Motor neuron (in vitro differentiated cells): ENCODE measurements at places on chromosomes 13 and 19. TPM values are rescaled to one million over a fixed set of nuclear protein-coding genes. Genes with fewer than 3 reads are reported as not detected.

Gene CEACAM18
- not detected in 2 replicates for total RNA-seq

Gene C13orf46
- 0.08 and 0.18 TPM in 2 replicates for total RNA-seq

Gene NCR1
- total RNA-seq: not detected in 2 replicates

Gene KRTDAP
- not detected in 2 replicates for total RNA-seq

Gene ZNF30
- 7.8 and 9.3 TPM in 2 replicates for total RNA-seq

Gene CPT1C
- 56.9 and 65.7 TPM in 2 replicates for total RNA-seq

Gene NMRK2
- total RNA-seq: not detected in 2 replicates

Gene ZNF585A
- total RNA-seq: 3.1 and 4.1 TPM in 2 replicates

Gene PBX4
- 5.9 and 7.6 TPM in 2 replicates for total RNA-seq

Gene ITGBL1
- total RNA-seq: 0.25 TPM in 1 of 2 replicates, not detected in the other

Gene CTXN1
- total RNA-seq: 9.6 and 15.5 TPM in 2 replicates

Gene APOC4
- total RNA-seq: not detected in 2 replicates

Gene GRIN2D
- 2.4 and 2.8 TPM in 2 replicates for total RNA-seq

Gene S1PR4
- not detected in 2 replicates for total RNA-seq

Gene CC2D1A
- 24.4 and 29.2 TPM in 2 replicates for total RNA-seq

Gene DLEU7
- total RNA-seq: 4.8 and 6.4 TPM in 2 replicates

Gene PLPPR3
- 38.7 and 51.0 TPM in 2 replicates for total RNA-seq

Gene AP3D1
- total RNA-seq: 62.7 and 66.1 TPM in 2 replicates

Gene SLC10A2
- 0.10 and 0.11 TPM in 2 replicates for total RNA-seq

Gene KLK1
- 0.14 and 0.25 TPM in 2 replicates for total RNA-seq

Gene IRGC
- total RNA-seq: 0.18 and 0.25 TPM in 2 replicates

Gene CCNA1
- total RNA-seq: not detected in 2 replicates

Gene ZNF253
- 1.5 and 1.6 TPM in 2 replicates for total RNA-seq

Gene IFI30
- 3.1 and 3.8 TPM in 2 replicates for total RNA-seq

Gene IRF2BP1
- total RNA-seq: 11.6 and 18.7 TPM in 2 replicates

Gene GRK1
- total RNA-seq: 0.09 and 0.29 TPM in 2 replicates

Gene IFNL1
- not detected in 2 replicates for total RNA-seq

Gene CEACAM6
- total RNA-seq: 0.16 and 0.56 TPM in 2 replicates

Gene GPC6
- 15.3 and 17.1 TPM in 2 replicates for total RNA-seq

Gene ANGPTL8
- total RNA-seq: 0.97 TPM in 1 of 2 replicates, not detected in the other

Gene GMIP
- 2.7 and 3.2 TPM in 2 replicates for total RNA-seq

Gene DACH1
- 39.2 and 42.9 TPM in 2 replicates for total RNA-seq
